ENCODE measurements at places on chromosomes 4 and X.

- no peak for DNase-seq
Observed at GRCh38 chrX:69237236-69237635, 72.0 kb upstream of the PJA1 start.

GRCh38 chrX:21943460-21944135 lies 3.1 kb downstream of the SMS start:
- DNase-seq: no peak

DNA sequence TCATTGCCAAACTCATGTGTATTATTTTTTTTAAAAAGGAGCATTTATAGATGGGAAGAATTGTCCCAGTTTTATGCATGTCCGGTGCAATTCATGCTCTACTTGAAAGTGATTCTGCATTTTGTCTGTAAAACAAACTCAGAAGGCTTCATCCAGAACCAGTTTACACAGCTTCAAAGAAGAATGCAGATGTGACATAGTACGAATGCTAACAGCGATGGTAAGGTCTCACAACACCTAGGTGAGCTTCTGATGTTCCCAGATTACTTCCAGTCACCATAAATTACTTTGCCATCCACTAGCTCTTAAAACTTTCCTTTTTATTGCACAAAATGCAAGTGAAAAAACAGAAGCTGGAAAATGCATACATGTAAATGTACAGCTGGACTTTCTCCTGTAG lies 41.5 kb upstream of the AGA start:
- DNase-seq: no peak

GRCh38 chrX:10076765-10077164 lies 80.0 kb upstream of the CLCN4 start:
- DNase-seq: no peak

- DNase-seq: no peak
Observed at GRCh38 chr4:187227907-187228704, 504.4 kb upstream of the FAT1 start.

DNA sequence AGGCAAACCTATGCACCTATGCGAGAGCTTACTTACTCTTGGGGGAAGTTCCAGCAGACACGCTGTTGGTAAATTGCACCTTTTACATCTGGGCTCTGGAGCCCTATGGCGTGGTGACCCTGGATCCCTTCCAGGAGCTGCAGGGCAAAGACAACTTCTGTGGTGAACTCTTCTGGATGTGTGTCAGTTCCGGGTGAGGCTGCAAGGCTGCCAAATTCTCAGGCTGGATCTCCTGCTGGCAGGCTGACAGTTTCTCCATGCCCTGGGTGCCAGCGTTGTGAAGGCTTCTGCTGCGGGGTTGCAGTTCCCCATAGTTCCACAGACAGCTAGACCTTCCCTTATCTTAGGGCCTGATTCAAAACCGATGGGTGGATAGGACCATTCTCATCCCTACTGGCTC lies 37.9 kb downstream of the RAP2C start:
- DNase-seq: no peak

GRCh38 chr4:139416073-139416673 lies 37.7 kb upstream of the RAB33B start:
- peak; percentile 47 for DNase-seq

- DNase-seq: no peak
Observed at GRCh38 chr4:93897559-93897958, 69.0 kb downstream of the ATOH1 start.

- no peak for DNase-seq
Observed at GRCh38 chr4:22190855-22191254, 242.3 kb upstream of the KCNIP4 start.

GRCh38 chrX:148043271-148043855 lies 62.2 kb downstream of the FMR1NB start:
- peak; percentile 37 for DNase-seq

DNA sequence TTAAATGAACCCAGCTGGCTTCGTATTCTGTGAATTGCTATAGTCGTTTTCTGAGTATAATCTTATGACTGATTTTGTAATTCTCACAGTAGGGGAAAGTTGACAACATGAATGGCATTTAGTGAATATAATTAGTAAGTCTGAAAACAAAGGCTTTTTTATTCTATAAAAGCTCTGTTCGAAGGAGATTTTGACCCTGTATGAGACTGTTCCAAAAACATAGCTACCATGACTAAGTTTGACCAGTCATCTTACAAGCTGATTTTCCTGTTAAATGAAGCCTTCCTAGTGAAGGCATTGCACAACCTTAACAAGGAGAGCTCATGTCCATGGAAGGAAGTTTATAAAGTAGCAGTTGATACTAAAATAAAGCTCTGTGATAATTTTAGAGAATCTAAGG lies 242.3 kb downstream of the RPA4 start:
- no peak for DNase-seq

- no peak for DNase-seq
Observed at GRCh38 chrX:13649838-13650237, 3.1 kb upstream of the TCEANC start.
